ENCODE measurements at places on chromosomes 5 and 9.

- no peak for DNase-seq
Measured at GRCh38 chr5:66161356-66161755, 17.3 kb downstream of the SREK1 start.

- DNase-seq = no peak
Measured at GRCh38 chr9:98254228-98255060, 1.0 kb downstream of the TBC1D2 start.

GRCh38 chr5:140298183-140298601, 4.7 kb downstream of the PFDN1 start:
- DNase-seq = no peak

GRCh38 chr5:39257554-39257953, 38.2 kb upstream of the FYB1 start:
- no peak for DNase-seq

- DNase-seq = peak; percentile 16
Measured at GRCh38 chr5:102663749-102664530, 91.2 kb upstream of the PAM start.

GRCh38 chr9:110065532-110065931, 142.4 kb downstream of the C9orf152 start:
- no peak for DNase-seq

GRCh38 chr9:134136118-134136995, 475 bp downstream of the WDR5 start:
- peak; percentile 26 for DNase-seq

- DNase-seq = no peak
Measured at GRCh38 chr9:119789987-119790386, 420.8 kb upstream of the BRINP1 start.

GRCh38 chr5:39132792-39133191, 58.6 kb upstream of the RICTOR start:
- DNase-seq = no peak

- no peak for DNase-seq
Measured at GRCh38 chr5:132467287-132467984, 23.1 kb downstream of the IRF1 start.

- DNase-seq = peak; percentile 57
Measured at GRCh38 chr5:142246258-142246657, 78.6 kb downstream of the SPRY4 start.

DNA sequence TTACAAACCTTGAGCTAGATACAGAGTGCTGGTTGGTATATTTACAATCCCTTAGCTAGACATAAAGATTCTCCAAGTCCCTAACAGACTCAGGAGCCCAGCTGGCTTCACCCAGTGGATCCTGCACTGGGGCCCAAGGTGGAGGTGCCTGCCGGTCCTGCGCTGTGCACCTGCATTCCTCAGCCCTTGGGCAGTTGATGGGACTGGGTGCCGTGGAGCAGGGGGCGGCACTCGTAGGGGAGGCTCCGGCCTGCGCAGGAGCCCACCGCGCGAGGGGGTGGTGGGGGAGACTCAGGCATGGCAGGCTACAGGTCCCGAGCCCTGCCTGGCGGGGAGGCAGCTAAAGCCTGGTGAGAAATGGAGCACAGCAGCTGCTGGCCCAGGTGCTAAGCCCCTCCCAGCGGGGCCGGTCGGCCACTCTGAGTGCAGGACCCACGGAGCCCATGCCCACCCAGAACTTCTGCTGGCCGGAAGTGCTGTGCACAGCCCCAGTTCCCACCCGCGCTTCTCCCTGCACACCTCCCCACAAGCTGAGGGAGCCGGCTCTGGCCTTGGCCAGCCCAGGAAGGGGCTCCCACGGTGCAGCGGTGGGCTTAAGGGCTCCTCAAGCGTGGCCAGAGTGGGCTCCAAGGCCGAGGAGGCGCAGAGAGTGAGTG, 1464.7 kb downstream of the EFNA5 start:
- DNase-seq = no peak

- DNase-seq = peak; percentile 54
Measured at GRCh38 chr5:52893105-52893504, 96.0 kb upstream of the ITGA2 start.

DNA sequence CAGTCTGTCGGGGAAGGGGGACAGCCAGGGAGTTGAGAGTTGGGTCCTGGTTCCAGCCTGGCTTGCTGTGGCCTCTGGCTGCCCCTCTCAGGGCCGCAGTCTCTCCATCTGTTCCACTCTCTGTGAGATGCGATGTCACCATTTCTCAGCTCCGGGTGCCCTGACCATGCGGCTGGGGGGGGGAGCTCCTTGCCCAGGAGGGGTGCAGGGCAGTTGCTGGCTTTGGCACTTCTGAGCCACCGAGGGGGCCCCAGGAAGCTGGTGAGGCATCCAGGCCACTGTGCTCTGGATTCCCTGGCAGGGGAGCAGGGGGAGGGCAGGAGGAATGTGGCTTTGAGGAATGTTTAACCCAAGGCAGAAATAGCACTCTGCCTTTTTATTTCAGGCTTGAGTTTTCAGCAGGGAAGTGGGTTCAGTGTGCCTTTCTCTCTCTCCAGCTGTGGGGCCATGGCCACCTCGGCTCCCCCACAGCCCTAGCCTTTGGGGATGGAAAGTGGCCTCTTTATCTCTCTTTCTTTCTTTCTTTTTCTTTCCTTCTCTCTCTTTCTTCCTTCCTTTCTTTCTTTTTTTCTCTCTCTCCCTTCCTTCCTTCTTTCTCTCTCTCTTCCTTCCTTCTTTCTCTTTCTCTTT, 11.0 kb downstream of the NCS1 start:
- DNase-seq = peak; percentile 92

DNA sequence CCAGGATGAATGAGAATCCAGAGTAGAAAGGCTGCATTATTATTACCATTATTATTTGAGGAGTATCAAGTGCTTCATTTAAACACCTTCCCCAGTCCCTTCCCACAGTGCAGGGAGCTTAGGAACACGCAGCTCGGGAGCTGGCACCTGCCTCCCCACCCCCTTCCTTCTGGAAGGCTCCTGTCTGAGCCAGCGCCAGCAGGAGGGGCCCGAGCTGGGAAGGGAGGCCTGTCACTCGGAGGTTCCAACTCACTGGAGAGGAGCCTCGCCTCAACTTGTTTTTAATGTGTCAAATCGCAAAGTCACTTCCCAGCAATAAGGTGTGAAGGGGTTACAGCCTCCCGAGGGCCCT, 156.4 kb upstream of the IRX4 start:
- DNase-seq = no peak

- no peak for DNase-seq
Measured at GRCh38 chr9:20394969-20395368, 227.3 kb downstream of the MLLT3 start.

GRCh38 chr9:34459941-34460340, 1.3 kb downstream of the DNAI1 start:
- DNase-seq = no peak

GRCh38 chr5:149221326-149221725, 50.3 kb upstream of the AFAP1L1 start:
- no peak for DNase-seq

GRCh38 chr5:88799938-88800535, 82.9 kb downstream of the MEF2C start:
- no peak for DNase-seq

- DNase-seq = no peak
Measured at GRCh38 chr9:97502984-97503861, 1.8 kb downstream of the TMOD1 start.

- DNase-seq = no peak
Measured at GRCh38 chr5:90865180-90865579, 306.6 kb downstream of the ADGRV1 start.

GRCh38 chr5:52983731-52984636, 5.2 kb upstream of the ITGA2 start:
- no peak for DNase-seq

- no peak for DNase-seq
Measured at GRCh38 chr5:72101828-72102227, 5.4 kb upstream of the MAP1B start.

DNA sequence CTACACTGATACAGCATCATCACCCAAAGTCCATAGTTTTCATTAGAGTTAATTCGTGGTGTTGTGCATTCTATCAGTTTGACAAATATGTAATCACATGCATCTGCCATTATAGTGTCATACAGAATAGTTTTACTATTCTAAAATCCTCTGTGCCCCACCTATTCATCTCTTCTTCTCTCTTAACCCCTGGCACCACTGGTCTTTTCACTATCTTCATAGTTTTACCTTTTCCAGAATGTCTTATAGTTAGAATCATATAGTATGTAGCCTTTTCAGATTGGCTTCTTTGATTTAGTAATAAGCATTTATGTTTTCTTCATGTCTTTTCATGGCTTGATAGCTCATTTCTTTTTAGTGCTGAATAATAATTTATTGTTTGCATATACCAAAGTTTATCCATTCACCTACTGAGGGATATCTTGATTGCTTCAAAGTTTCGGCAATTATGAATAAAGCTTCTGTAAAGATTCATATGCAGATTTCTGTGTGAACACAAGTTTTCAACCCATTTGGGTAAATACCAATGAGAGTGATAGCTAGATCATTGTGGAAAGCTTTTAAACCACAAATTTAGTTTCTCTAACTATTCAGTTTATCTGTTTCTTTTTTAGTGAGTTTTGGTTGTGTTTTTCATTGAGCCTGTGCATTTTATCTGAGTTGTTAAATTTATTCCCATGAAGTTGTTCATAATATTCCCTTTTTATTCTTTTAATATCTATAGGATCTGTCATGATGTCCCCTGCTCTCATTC, 84.9 kb downstream of the RALGPS1 start:
- DNase-seq = no peak

- no peak for DNase-seq
Measured at GRCh38 chr5:136525597-136525996, 160.3 kb upstream of the TRPC7 start.

DNA sequence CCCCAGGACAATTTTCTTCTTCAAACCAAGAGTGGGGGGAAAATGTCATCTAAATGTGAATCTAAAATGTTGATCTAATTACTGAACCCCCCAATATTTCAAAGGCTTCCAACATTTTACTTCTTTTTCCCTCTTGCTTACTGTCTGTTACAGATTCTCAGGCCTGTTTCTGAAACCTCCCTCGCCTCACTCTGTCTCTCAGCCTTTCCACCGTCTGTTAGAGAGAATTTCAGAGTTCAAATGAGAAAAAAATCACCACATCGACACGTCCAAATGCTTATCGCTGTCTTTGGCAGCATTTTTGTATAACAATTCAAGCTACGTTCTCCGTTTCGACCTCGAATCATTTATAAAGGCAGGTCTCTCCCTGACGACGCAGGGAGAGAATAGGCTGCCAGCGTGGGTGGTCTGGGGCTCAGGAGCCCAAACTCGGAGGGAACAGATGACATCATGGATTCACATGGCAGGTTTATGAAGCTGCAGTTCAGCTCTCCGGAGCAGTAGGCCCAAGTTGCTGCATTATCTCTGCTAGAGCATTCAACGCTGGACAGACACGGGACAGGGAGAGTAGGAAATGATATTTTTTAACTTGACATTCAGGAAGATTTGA, 139.8 kb downstream of the GAS1 start:
- no peak for DNase-seq

- no peak for DNase-seq
Measured at GRCh38 chr9:27929841-27930240, 356.6 kb upstream of the C9orf72 start.

DNA sequence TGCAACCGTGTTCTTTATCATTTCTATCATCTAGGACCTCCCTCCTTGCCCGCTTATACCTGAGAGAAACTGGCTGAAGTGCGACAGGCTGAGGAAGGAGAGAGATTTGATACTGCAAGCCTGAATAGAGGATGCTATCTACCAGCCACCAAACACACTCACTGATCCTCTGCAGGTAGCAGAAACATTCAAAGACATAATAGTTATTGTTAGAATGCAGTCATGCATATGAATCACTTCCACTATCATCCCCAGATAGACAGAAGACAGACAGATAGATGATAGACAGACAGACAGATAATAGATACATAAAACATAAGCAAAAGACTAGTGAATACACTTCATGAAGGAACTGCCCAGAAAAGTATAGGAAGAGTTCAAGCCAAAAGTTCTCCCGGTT, 32.9 kb downstream of the FAM81B start:
- DNase-seq = no peak

GRCh38 chr5:81171769-81172168, 61.4 kb upstream of the CKMT2 start:
- no peak for DNase-seq

- no peak for DNase-seq
Measured at GRCh38 chr9:112820881-112821280, 69.8 kb downstream of the SLC46A2 start.

GRCh38 chr9:135886147-135886981, 21.0 kb downstream of the CAMSAP1 start:
- peak; percentile 47 for DNase-seq

- no peak for DNase-seq
Measured at GRCh38 chr9:6968271-6968670, 210.5 kb downstream of the KDM4C start.

DNA sequence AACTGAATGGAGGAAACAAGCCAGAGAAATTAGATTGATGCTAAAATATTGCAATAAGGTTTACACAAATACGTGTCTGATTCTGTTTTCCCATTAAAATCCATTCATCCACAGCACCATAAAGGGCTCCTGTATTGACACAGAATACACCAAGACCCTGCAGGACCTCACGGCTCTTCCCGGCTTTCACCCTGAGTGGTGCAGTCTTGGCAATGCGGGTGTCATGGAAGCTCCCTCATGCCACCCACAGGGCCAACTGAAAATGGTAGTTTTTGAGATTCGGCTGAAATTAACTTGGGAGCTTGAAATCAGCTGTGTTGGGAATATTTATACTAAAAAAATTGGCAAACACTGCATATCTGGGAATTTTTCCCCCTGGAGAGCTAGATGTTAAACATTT, 17.3 kb upstream of the EXOC3 start:
- DNase-seq = no peak

- no peak for DNase-seq
Measured at GRCh38 chr5:40052808-40053207, 626.9 kb upstream of the PTGER4 start.

- no peak for DNase-seq
Measured at GRCh38 chr5:155919126-155919525, 407.8 kb upstream of the SGCD start.

GRCh38 chr9:126549246-126550006, 64.3 kb upstream of the LMX1B start:
- no peak for DNase-seq

GRCh38 chr9:33082128-33082527, 5.7 kb upstream of the SMU1 start:
- DNase-seq = no peak

GRCh38 chr5:126067404-126067803, 355.8 kb upstream of the GRAMD2B start:
- DNase-seq = no peak

DNA sequence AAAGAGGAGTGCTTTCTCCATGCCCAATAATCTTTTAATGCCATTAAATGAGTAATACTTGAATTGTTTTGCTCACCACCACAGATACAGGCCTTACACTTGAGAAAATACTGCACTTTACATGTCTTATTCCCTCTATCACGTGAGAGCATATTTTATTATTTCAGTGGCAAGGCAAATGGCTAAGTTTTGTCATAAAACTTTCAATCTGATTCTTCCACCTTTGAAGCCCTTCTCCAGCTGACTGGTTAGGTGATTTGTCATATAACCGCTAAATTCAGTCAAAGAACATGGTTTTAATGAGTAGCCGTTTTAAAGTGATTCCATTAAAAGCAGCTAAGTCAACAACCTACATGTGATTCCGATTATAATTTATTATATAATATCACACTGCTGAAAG, 43.8 kb downstream of the FAT2 start:
- no peak for DNase-seq

- DNase-seq = peak; percentile 27
Measured at GRCh38 chr9:15572200-15572770, 19.4 kb downstream of the CCDC171 start.

Data from myocyte (in vitro differentiated cells).